ENCODE measurements at places on chromosomes 4 and X.

DNA sequence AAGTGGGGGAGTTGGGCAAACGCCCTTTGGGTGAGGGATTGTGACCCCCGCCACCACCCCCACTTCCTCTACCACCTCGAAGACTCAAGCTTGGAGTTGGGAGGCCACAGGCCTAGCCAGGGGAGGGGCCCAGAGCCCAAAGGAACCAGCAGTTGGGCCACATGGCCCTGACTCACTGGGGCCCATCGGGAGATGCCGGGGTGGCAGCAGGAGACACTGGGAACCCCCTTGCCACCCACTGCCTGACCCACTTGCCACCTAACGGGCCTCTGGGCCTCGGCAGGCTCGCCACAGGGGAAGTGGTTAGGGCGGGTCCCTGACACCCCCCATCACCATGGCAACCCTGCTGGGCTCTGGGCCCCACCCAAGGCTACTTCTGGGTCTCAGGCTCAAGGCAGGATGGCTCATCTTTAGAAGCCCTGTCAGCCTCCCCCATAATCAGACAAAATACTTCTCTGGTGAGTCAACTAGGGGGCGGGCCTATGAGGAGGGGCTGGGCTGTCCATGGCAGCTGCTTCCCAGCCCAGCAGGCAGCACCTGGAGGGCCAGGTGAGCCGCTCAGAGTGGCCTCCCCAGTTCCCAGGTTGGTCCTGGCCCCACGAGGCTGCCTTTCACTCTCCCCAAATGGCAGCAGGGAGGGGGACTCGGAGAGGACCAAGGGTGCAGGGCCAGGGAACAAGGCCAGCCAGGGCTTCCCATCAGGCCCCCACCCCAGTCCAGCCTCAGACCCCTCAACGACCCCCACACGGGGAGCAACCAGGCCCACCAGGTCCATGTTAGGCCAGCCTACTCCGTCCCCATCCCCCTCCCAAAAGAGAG lies 5.6 kb downstream of the FLNA start:
- DNase-seq, result peak; percentile 62

GRCh38 chr4:23455456-23456158 lies 434.2 kb downstream of the PPARGC1A start:
- DNase-seq, result no peak

- DNase-seq, result no peak
These were observed 3.2 kb downstream of the THAP9 start for GRCh38 chr4:82903737-82904136.

GRCh38 chrX:10138726-10139125 lies 18.0 kb upstream of the CLCN4 start:
- DNase-seq, result no peak

- DNase-seq, result no peak
These were observed 134.9 kb downstream of the SLC4A4 start for GRCh38 chr4:71473541-71474240.

DNA sequence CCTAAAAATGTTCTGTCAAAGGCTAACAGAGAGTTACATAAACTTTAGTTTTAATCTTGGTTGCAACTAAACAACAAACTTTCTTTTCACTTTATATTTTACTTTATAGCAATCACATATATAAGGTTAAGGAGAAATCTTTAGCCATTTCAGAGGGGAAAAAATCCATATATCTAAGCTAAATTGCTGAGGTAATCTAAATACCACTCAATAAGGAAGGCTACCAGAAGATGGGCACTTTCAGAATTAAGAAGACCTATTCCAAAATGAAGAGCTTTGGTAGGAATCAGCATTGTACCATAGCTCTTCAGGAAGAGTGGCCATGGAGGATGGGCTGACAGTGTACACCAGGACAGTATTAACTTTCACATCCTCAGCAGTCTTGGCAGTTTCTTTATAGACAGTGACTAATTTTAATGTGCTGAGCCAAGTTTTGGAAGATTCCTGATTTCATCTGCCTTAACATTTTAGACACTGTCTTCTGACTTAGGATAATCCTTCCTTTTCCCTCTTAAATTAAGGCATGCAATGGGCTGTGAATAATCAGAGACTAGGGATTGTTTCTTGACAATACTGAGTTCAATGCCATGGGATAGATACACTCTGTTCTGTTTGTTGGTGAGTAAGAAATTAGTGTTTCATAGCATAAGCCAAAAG lies 7.1 kb downstream of the FAT4 start:
- peak; percentile 58 for DNase-seq

- no peak for DNase-seq
These were observed 125.2 kb downstream of the NHS start for GRCh38 chrX:17500145-17500579.

DNA sequence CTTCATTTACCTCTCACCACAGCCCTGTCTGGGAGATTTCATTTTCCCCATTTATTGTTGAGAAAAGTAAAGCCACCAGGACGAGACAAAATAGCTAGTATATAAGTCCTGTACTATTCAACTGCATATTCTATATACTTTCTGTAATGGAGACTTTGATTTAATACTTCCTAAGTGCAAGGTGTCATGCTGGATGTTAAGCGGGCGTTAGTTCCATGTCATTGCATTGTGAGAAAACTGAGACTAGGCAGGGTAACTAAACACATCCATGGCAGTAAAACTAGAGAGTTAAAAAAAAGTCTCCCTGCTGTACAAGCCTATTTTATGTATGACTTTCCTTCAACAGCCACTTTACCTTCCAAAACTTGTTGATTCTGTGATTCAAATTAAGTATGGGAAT lies 969.6 kb downstream of the STIM2 start:
- no peak for DNase-seq

DNA sequence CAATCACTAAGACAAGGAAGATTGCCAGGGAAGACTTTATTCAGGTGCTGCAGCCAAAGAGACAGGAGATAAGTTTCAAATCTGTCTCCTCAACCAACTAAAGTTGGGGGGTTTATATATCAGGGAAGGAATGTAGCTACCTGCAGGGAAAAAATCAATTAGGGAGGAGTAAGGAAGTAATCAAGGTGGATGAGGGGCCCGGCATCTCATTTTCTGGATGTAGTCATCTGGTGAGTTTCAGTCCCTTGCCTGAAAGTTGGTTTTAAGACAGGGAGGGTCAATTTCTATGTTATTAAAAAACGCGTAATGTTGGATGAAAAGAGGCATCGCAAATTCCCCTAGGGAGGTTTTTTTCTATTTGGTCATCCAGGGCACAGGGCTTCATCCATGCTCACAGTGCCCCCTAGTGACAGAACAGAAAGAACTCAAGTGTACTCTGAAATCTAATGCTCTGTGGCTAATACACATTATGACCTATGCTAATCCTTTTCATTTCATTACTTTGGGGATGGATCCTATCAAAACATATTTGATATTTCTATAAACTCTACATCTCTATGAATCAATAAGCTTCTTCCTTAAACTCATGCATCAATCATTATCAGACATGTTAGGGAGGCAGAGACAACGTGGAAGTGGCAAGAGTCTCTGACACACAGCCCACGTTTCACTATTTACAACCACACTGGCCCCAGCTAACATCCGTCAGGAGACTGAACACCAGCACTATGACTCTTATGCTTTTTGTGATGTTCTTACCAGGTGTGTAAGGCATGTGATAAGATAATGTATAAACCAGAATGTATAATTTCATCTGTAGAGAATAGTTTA lies 1577.0 kb upstream of the TENM3 start:
- peak; percentile 47 for DNase-seq

DNA sequence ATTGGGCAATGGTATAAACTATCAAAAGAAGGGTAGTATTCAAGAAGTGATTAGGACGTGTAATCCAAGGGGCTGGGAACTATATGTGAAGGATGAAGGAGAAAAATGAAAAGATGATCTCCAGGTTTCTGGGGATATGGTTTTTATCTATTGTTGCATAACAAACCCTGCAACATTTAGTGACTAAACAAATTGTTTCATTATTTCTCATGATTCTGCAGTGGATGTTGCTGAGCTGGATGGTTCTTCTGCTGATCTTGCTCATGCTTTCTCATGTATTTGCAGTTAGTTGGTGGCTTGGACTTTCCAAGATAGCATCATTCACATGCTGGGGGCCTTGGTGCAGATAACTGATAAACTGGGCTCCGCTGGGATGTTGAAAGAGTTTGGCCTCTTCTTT lies 29.1 kb downstream of the PHOX2B start:
- no peak for DNase-seq

DNA sequence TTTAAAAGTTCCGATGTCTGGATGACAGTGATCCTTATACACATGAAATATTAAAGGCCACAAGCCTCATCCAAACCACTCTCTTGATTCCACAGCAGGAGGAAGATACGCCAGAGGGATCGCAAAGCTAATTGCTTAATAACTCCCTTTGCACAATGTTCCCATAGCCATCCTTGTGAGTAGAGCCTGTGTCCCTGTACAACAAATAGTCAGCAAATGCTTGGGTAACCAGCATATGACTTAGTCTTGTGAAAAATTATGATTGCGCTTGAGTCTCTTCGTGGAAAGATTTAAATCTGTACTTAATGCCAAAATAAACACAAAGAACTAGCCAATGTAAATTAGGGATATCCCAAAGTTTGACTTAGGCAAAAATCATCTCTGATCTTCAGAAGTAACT lies 31.5 kb downstream of the SLC9A7 start:
- DNase-seq, result no peak

- DNase-seq, result no peak
These were observed 2.3 kb downstream of the CLCN4 start for GRCh38 chrX:10159145-10159468.

DNA sequence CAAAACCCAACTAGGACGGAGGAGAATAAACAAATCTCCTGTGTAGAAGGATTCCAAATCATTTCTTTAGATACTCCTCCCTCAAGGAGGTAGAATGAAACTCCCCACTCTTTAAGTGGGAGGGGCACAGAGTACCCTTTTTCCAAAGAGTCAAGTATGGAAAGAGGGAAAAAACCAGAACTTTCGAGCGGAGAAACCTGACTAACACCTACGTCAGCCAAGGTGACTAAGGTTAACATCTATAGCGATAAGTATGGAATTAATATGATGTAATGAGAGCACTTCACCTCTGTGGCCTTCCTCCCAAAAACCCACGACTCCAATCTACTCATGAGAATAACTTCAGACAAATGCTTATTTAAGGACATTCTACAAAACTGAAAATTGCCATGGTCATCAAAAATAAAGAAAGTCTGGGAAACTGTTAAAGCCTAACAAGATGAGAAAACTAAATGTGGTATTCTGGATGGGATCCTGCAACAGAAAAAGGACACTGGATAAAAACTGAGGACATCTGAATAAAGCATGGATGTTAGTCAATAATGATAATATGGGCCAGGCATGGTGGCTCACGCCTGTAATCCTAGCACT lies 157.0 kb upstream of the MAP3K15 start:
- DNase-seq, result no peak

DNA sequence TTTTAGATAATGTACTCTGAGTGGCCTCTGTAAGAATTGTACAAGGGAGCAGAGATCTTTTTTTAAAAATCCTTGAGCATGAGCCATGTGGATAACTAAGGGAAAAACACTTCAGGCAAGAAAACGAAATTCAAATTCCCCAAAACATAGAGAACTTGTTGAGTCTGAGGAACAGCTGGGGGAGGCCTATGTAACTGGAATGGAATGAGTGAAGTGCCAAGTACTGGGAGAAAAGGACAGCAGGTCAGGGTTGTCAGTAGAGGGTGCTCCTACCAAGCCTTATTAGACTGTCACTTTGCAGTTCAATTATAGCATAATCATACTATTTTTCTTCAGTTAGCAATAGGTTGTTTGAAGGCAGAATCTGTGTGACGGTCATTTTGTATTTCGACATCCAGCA lies 135.1 kb downstream of the ARHGAP6 start:
- DNase-seq, result no peak

DNA sequence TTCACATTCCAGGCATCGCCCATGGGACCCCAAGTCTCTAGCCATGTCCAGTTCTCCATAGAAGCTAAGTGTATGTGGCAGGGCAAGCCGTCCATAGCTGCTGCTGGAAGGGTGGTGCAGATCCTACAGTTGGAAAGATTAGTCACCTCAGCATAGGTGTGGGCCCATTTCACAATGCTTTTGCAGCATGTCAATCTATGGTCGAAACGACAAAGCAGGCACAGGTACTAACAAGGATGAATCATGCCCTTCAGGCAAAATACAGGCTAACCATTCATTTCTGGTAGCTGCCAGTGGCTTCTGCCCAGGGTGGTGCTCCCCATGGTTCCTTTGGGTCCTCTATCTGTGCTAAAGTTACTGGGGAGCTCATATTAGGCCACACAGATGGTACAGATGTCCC lies 225.2 kb downstream of the ADGRL3 start:
- no peak for DNase-seq

DNA sequence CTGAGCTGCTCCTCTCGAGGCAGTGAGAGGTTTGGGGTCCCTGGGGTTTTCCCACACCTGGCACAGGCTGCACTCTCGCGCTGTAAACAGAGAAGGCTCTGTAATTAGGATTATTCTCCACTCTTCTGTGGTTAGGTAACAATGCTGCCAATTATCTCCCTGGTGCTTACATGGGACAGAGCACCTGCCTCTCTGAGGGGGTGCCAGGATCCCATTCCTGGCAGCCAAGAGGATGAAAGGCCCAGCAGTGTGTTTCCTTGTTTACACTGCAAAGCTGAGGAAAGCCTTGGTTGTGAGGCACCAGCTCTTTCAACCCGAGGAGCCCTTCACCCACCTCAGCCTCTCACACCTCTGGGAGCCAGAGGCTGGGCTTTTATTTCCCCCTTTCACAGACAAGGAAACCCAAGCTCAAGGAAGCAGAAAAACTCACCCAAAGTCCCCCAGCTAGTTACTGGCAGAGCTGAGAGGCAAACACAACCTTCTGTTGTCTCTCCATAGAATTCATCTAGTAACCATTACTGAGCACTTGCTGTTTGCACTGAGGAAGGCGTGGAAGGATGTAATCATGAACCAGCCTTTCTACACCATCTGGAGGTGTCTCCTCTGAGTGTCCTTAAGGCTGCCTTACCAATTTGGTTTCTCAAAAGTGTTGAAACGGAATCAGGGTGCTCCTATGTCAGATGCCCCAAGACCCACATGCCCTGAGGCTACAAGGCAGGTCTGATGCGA lies 39.7 kb upstream of the PROM1 start:
- no peak for DNase-seq

GRCh38 chr4:84501721-84502267 lies 2.7 kb upstream of the NKX6-1 start:
- DNase-seq, result no peak

- DNase-seq, result no peak
These were observed 945.3 kb upstream of the GRIA3 start for GRCh38 chrX:122238801-122239200.

GRCh38 chr4:81314196-81314896 lies 99.3 kb upstream of the PRKG2 start:
- DNase-seq, result no peak

All from RPMI8226 (cell line).